ENCODE measurements at places on chromosomes 16 and 17.

GRCh38 chr17:41919165-41919817 lies 540 bp upstream of the ACLY start:
- no peak for DNase-seq

DNA sequence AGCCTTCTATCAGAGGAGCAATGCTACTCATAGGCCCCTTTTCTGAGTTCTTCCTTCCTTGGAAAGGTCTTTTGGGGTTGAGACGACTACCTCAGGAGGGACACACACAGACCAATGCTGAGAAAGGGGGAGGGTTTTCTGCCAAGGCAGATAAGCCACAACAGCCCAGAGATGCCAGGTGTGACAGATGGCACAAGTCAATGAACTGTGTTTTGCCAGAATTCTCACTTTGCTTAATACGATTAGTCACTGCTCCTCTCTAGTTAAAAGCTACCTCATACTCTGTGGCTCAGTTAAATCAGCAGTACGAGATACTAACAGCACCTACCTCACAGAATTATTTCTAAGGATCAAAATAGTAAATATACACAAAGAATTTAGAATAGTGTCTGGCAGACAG lies 8.0 kb downstream of the BRD7 start:
- DNase-seq = no peak

GRCh38 chr17:63919311-63919723 lies 678 bp upstream of the GH1 start:
- peak; percentile 65 for DNase-seq

DNA sequence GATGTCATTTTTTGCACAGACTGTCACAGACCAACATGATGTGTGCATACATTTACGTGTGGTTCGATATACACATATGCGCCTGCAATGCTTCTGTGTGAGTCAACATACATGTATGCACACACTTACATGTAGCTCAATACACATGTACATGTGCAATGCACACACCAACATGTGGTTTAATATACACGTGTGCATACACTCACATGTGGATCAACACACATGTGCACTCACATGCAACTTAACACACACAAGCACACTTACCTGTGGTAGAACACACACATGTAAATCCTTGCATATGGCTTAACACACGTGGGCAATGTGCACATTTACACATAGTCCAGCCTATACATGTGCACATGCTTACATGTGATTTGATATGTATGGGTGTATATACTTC lies 97.5 kb downstream of the CYLD start:
- no peak for DNase-seq

GRCh38 chr17:42249681-42250446 lies 26.3 kb downstream of the STAT5B start:
- no peak for DNase-seq

GRCh38 chr16:10761373-10761772 lies 17.7 kb downstream of the NUBP1 start:
- DNase-seq = no peak

DNA sequence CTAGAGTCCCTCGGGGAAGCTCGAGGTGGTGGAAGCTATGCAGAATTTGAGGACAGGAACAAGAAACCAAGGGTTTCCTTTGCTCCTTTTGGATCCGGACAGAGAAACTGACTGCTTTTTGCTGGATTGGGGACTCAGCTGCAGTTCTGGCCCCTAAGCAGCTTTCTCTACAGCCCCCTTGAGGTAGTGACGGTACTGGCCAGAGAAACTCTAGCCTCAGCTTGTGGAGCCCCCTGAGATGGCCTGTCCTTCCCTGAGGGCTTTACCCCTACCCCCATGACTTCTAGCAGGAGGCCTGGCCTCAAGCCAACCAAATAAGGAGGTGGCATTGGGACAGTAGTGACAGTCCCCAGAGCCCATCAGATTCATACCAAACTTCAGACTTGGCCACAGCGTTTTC lies 118.1 kb downstream of the IRX5 start:
- no peak for DNase-seq

- no peak for DNase-seq
Observed at GRCh38 chr16:27417047-27417671, 15.2 kb downstream of the IL21R start.

GRCh38 chr17:60720763-60721531 lies 43.3 kb downstream of the BCAS3 start:
- DNase-seq = no peak

DNA sequence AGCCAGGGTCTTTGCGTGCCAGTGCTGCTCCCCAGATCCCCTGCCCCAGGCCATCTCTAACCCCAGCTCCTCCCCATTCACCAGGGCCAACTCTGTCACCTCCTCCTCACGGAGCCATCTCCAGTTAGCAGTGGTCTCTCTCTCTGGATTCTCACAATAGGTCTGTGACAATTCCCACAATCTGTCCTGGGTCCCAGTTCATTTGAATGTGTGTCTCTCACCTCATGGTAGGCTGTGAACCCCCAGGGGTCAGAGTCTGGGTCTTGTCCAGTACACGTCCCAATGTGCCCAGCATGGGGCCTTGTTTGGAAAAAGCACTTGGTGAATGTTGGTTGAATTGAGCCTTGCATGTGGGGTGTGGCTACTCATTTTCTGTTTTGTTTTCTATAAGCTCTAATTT lies 205.3 kb downstream of the PHKB start:
- no peak for DNase-seq

DNA sequence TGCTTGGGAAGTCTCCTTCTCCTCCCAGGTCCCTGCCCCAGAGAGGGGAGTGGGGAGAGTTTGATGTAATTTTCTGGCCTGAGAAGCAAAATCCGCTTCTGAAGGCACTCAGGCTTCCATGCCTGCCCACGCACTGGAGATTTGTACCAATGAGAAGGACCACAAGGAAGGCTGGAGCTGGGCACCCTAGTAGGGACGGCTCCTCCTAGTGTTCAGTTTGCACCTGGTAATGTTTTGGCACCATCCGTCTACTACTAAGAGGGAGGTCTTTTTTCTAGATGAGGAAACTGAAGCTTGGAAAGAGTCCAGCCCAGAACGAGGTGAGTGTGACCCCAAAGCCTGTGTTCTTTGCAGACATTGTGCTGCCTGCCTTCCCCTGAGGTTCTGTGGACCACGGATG lies 83.6 kb upstream of the NLRP1 start:
- no peak for DNase-seq

- DNase-seq = no peak
Observed at GRCh38 chr17:51745993-51746392, 412.5 kb downstream of the CA10 start.

DNA sequence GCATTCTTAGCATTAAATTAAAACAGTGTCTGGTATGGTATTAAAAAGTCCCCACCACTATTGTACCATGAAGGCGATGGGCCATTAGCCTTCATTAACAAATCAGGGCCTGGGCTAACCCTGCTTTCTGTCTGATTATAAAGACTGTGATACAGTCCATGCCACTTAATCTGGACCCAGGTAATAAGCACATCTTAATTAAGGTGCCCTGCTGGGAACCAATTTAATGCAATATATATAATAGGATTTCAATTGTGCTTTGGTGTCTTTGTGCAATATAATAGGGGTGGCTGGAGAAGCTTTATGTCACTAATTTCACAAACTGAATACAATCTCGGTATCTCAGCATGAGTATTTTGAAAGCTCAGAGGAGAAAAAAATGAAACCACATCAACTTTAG lies 64.4 kb upstream of the CDH8 start:
- DNase-seq = no peak

DNA sequence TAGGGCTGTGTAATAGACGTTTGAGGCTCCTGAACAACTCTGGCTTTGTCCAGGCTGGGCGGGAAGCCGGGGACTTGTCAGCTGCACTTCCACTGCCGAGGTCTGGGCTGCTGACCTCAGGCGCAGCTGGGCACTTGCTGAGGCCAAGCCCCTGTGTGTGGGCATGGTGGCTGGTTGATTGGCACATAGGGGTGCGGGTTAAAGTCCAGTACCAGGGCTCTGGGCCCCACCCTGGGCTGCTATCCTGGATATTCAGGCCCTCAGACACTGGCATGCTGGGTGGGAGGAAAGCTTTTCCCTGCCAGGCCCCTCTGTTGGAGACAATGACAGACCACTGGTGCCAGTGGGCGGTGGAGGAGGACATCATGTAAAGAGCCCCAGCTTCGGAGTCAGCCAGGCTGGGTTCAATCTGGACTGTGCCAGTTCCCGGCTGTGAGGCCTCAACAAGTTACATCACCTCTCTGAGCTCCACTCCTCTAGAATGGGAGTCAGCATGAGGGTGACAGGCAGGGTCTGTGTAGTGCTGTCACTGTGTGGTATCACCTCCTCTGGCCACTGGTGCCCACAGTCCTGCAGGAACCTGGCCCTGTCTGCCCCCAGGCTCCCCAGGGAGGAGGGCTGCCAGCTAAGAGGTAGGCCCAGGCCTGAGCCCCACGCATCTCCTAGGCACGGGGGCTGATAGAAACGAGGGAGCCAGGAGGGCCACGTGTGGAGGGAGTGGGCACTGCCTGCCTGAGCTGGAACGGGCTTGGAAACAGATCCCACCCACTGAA lies 42.5 kb downstream of the PSME3IP1 start:
- DNase-seq = peak; percentile 28

DNA sequence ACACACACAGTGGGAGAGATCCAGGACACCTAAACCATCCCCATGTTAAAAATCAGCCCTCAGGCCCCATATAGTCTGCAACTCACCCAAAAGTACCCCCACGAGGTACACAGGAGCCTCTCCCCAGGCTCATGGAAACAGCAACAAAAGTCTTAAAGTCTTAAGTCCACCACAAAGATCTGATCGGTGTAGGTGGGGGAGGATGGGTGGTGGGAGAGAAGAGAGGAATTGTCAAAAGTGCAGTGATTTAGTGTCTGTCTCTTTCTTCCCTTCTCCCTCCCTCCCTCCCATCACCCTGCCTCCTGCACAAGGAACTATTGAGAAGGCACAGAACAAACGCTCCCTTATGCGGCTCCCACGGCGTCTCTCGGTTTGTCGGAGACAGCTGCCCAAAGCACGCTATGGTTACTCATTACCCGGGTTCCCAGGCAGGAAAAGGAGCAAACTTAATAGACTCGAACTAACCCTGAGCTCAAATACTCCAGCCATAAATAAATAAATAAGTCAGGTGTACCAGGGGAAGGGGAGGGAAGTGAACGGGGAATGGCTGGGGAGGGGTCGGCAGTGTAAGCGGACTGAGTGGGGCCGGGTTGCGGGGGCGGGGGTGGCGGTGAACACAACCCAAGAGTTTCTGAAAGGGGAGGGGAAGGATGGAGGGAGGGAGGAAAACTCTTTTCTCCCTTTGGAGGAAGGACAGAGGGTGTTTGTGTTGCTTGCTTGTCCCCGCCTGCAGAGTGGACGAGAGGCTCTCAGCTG lies 477.4 kb downstream of the SLC39A11 start:
- no peak for DNase-seq

GRCh38 chr16:29029168-29029994 lies 44.5 kb downstream of the LAT start:
- DNase-seq = no peak
